ENCODE measurements at places on chromosomes 6 and 20.

GRCh38 chr20:8443464-8444072 is 311.5 kb downstream of the PLCB1 start:
- DNase-seq, result no peak

DNA sequence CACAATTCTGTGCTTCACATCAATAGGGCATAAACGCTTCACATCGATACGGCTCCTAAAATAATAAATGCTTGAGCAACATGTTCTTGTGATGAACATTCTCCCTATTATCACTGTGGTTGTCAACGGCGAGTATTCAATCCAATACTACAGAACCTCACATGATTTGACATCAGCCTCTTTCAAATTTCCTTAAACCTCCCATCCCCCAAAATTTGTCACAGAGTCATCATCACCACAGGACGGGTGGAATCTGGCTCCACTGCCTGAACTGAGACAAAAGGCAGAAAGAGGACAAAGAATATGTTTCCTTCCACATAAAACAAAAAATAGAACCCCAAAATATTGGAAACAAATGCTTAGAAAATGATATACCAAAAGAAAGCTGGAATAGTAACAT is 7.3 kb downstream of the THEMIS start:
- no peak for DNase-seq

DNA sequence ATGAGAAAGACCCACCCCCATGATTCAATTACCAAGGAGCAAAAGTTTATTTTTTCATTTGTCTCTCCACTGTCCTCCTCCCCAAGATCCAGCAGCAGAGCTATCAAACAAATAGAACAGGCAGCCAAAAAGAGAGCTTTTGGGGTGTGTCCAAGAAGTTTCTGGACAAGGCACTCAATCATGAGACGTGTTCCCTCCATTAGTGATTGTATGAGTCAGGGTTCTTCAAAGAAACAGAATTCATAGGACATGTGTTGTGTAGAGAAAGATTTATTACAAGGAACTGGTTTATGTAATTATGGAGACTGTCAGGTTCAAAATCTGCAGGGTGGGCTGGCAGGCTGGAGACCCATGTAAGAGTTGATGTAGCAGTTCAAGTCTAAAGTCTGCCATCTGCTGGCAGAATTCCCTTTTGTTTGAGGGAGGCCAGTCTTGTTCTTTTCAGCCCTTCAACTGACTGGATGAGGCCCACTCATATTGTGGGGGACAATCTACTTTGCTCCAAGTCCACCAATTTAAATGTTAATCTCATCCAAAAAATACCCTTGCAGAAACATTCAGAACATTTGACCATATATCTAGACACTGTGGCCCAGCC is 248.1 kb upstream of the OPRM1 start:
- DNase-seq, result peak; percentile 18

- DNase-seq, result no peak
These were observed 29.5 kb downstream of the SLCO4A1 start for GRCh38 chr20:62671765-62672164.

GRCh38 chr20:49388744-49389143 is 93.7 kb downstream of the KCNB1 start:
- DNase-seq, result no peak

DNA sequence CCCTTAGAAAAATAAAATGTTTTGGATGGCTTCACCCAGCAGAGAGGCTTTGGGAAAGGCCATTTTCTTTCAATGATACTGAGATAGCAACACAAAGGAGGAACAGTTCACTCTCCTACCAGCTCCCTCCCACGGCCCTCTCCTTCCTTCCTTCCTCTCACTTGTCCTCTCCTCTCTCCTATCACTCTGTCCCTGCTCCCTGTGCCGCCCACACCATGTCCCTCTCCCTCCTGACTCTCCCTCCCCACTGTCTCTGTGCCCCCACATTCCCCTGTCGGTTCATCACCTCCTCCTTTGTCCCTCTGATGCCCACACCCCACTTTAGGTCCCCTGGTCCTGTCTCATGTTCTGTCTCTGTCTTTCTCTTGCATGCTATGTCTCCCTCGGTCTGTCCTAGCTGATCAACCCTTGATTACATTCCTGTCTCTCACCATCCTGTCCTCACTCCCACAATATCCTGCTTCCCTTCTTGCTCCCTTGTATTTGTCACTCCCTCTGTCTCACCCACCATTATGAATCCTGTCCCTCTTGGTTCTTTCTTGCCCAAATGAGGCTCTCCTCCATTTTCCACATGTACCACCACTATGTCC is 30.1 kb downstream of the ELMO2 start:
- no peak for DNase-seq

- DNase-seq, result no peak
These were observed 355.3 kb upstream of the SOX4 start for GRCh38 chr6:21238208-21238607.

GRCh38 chr6:168157272-168158212 is 78.5 kb upstream of the FRMD1 start:
- no peak for DNase-seq

- DNase-seq, result no peak
These were observed 397.4 kb downstream of the C6orf118 start for GRCh38 chr6:164911873-164912580.

DNA sequence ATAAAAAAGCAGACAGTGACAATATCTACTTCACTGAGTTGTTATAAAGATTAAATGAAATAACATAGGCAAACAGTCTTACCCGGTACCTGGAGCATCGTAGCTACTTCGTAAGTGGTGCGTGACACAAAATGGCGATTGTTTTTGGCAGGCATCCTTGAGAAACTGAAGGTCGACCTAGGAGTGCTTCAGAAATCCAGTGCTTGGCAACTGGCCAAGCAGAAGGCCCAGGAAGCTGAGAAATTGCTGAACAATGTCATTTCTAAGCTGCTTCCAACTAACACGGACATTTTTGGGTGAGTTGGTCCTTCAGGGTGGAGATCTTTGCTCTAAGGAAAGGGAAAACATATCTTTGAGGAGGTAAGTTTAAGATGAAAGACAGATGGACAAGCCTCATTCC is 4.8 kb downstream of the BPIFA2 start:
- no peak for DNase-seq

DNA sequence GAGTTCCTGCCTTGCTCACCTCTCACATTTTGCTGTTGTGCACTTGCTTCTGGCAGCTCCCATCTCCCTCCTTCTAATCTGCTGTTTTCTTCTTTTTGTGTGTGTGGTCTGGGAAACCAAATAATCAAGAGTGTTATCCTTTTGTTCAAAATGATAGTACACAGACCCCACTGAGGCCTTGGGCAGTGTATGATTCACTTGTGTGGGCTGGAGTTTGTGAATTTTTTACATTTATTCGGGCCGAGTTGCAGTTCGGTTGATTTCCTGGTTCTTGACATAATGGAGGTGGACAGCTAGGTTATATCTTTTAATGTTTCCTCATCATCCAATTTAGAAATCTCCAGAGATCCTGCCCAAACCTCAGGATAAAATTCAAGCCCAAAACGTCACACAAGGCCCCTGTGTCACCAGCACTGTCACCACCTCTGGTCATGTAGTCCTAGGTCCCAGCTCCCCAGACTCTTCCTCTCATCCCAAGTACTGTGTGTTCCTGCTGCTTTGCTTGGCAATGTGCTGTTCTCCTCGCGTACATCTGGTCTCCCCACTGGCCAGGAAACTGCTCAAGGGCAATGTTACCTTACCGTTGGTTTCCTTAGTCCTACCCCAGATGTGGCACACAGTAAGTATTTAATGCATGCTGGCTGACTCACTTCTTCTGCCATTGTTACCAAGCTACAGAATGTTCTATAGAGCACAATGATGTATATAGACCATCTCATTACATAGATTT is 55.7 kb upstream of the PHACTR2 start:
- DNase-seq, result no peak

- no peak for DNase-seq
These were observed 32.3 kb upstream of the SLC22A23 start for GRCh38 chr6:3489027-3489757.

DNA sequence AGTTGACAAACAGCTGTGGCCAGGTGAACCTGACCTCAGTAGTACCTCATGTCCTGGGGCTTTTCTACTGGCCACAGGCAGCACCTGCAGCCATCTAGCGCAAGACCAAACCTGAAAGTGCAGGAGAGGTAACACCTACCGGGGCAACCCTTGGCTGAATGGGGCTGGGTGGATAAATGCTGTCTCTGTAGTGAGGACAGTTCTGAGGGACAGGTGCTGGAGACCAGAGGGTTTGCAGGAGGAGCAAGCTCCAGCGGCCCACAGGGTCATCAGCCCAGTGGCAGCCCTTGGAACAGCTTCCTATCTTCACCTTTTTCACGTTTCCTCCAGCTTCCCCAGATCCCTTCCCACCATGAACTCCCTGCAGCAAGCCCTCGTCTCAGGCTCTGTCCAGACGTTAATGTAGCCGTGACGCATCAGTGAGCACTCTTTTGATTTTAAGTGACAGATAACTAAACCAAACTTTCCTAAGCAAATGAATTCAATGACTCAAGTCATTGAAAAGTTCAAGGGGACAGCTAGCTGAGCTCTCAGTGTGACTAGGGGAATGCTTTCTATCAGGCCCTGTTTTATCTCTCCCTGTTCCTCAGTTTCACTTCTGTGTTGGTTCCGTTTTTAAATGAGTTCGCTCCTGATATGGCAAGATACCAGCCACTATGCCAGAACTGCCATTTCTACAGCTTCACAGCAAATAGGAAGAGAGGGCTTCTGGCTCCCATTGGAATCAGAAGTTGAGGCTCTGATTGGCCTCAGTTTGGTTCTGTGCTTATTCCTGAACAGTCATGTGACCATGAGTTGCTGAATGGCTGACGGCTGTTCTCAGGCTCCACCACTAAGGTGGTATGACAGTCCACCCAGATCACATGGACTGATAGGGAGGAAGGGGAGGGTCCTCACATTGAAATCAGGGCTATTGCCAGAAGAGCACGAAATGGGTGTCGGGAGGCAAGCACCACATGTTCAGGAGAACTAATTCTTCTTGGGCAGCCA is 12.1 kb upstream of the PFDN4 start:
- no peak for DNase-seq

- no peak for DNase-seq
These were observed 2.3 kb upstream of the OCSTAMP start for GRCh38 chr20:46552460-46553420.

GRCh38 chr20:59062081-59062480 is 19.5 kb upstream of the PRELID3B start:
- no peak for DNase-seq

- DNase-seq, result no peak
These were observed 26.8 kb downstream of the TBC1D20 start for GRCh38 chr20:435558-435957.

DNA sequence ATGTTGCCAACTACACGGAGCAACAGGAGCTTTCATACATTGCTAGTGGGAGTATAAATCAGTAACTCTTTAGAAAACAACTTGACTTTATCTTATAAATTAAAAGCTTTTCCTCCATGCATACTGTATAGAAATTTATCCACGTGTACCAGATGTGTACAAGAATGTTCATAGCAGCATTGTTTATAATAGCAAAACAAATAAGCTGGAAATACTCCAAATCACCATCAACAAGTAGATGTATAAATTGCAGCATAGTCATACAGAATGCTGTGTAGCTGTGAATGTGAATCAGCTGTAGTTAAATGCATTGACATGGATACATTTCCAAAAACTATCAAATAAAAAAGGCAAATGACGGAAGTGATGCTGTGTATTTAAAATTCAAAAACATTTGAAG is 6.0 kb downstream of the PSMF1 start:
- no peak for DNase-seq

GRCh38 chr6:82035526-82035925 is 212.0 kb downstream of the IBTK start:
- DNase-seq, result no peak

DNA sequence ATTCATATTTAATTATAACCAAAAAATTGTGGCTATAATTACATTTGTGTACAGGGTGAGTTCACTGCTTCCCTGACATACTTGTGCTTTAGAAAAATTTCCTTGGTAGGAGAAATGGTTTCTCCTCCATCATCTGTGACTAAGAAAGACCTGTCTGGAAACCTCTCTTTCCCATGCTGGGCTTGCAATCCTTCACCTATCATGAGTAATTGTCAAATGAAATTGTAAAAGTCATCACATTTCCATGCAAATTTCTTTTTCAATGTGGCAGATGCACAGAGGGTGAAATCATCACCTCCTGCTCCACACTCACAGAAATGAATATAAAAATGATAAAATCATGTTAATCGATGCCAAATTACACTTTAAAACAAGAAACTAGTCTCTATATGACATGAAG is 1.5 kb upstream of the SIRPB1 start:
- no peak for DNase-seq

- no peak for DNase-seq
These were observed 237.7 kb downstream of the FOXA2 start for GRCh38 chr20:22346716-22347115.

GRCh38 chr6:23754197-23754596 is 371.8 kb upstream of the NRSN1 start:
- DNase-seq, result no peak

DNA sequence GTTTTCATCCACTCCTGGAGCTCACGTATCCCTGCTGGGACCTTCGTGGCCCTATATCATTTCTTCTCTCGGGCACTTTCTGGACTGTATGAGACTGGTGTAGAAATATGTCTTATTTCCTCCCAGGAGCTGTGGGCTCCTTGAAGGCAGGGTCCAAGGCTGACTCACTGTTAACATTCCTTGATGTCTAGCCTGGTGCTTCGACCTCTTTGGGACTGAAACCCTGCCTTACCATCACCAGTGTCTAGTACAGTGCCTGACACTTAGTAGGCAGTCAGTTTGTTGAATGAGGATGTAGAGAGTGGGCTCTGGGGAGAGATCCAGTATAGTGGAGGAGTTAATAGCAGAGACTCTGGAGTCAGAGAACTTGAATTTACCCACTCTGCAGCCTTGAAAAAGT is 23.6 kb downstream of the POFUT1 start:
- no peak for DNase-seq

DNA sequence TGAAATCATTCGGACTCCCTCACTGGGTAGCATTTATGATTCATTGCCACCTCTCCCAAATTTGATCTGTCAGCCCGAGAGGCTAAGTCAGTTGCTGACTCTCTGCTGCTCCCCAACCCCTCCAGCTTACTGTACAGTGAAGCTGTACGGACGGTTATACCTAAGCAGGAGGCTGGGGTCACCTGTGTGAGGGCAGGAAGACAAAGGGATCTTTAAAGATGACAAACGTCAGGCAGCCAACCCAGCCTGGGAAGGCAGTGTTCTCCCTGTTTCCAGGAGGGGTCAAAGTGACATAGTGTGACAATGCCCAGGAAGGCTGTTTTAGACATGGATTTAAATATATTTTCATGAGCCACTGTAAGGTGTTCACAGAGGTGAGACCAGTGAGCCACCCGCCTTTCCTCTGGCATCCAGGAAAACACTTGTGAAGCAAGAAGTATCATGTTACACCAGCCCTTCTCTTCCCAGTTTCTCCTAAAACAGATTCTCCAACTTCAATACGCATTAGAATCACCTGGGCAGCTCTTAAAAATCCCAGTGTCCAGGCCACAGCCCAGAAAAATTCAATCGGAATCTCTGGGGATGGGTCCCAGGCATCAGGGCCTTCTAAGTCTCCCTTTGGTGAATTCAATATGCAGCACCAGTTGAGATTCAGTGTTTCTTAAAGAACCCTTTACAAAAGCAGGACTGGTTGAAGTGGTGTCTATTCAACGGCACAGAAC is 6.8 kb upstream of the PAX1 start:
- DNase-seq, result no peak

- DNase-seq, result no peak
These were observed 1197.7 kb upstream of the CITED2 start for GRCh38 chr6:140572129-140572528.

GRCh38 chr6:118665011-118665410 is 13.6 kb upstream of the CEP85L start:
- no peak for DNase-seq
